ENCODE measurements at places on chromosomes 2 and 18. TPM values are rescaled to one million over a fixed set of nuclear protein-coding genes. Genes with fewer than 3 reads are reported as not detected.

ARHGEF33 gene
- total RNA-seq: 2.3 TPM

DNA sequence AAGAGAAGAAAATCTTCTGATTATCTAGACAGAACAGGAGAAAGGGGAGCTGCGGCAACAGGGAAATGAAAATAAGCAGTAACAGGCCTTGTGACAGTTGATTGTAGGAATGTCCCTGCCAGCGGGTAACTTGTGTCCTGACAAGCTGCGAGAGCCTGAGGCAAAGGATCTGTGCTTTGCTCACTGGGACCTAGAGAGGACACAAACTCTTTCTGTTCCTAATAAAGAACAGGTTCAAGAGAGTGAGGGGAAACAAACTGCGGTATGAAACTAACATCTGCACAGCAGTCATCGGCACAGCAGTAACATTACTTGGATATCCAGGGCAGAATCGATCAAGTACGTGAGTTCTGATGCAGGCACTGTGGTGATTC lies 103.7 kb upstream of the THOC1 start:
- DNase-seq: no peak

GRCh38 chr18:65527879-65528633 lies 222.8 kb upstream of the CDH7 start:
- no peak for DNase-seq

DNA sequence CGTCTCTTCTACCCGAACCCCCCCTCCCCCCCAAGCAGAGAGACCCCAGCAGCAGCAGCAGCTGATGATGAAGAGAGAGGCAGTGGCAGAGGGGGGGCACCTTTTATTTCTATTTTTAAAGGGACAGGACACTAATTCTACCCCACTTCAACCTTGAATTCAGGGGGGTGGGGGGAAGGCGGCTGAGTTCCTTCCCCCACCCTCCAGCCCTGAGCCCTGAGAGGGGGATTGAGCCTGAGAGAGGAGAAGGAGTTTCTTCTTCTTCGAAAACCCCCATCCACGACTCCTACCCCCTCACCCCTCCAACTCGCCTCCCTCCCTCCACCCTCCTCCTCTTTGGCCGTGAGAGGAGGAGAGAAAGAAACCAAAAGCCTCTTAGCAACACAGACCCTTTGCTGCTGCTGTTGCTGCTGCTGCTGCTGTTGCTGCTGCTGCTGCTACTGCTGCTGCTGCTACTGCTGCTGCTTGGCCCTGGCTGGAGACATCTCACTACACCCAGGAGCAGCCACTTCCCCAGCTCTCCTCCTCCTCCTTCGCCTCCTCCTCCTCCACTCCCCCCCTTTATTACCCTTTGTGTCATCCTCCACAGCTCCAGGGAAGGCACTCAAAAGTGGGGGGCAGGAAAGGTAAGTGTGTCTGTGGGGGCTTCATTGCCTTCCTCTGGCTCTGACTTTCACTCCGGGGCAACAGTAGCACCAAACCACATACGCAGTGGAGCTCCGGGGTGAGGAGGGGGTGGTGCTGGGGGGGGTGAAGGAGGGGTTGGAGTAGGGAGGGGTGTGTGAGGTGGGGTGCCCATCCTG lies at the start of gene MBD5:
MBD5 (plus strand) TSS at position 33 of the 803 bp plus-strand sequence.
- peak; percentile 37 for DNase-seq

DNA sequence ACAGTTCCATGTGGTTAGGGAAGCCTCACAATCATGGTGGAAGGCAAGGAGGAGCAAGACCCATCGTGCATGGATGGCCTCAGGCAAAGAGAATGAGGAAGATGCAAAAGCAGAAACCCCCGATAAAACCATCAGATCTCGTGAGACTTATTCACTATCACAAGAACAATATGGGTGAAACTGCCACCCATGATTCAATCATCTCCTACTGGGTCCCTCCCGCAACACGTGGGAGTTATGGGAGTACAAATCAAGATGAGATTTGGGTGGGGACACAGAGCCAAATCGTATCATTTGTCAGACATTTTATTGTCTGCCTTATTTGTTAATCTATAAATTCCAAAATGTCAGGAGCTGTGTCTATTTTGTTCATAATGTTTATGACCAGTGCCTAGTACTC lies 17.6 kb downstream of the NBAS start:
- DNase-seq: no peak

DNA sequence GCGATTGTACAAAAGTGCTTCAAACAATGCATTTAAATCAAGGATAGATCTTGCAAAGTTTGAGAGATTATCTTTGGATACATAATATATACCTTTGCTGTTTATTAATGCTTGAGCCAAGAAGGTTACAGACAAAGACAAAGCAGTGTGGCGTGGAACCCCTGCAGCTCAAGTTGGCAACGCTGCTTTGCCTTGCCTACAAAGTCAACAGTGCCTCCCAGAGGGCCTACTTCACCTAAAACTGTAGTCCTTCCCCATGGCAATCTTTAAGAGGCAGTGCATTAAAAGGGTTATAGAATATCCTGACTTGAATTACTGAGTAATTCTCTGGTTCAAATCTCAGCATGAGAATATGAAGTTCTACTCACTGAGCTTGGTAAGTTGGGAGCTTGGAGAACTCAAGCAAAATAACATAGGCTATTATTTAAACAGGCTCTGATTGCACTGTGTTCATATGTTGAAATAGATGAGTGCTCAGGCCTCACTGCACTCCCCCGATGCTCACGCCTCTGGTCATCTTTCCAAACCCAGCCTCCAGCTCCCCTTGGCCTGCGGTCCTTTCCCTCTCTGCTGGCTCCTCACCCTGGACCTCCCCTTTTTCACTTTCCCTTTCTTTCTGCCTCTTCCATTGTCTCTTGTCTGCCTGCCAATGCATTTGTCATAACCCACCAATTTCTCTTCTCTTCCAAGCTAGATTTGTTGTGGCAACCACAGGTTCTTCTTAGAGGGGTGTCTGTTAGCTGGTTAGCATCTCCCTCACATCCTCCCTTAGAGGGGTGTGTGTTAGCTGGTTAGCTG lies 96.5 kb downstream of the MYT1L start:
- no peak for DNase-seq

All from uterus (tissue), 4 donors.